ENCODE measurements at places on chromosomes 1 and 21.

GRCh38 chr21:35485364-35485763 is 436.3 kb upstream of the RUNX1 start:
- DNase-seq, result no peak

GRCh38 chr1:36825226-36825625 is 209.1 kb downstream of the GRIK3 start:
- no peak for DNase-seq

DNA sequence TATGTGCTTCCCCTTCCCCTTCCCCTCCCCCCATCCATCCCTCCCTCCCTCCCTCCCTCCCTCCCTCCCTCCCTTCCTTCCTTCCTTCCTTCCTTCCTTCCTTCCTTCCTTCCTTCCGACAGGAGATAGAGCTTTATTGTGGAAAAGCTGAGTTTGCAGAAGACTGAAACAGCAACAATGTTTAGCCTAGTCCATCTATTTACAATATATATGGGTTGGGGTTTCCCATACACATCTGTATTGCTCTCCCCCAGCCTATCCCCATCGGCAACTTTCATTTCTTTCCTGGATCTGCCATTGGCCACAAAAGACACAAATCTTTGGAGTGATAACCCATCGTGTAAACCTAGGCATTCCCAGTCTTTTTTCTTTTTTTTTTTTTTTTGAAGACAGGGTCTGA is 222.3 kb downstream of the USH2A start:
- DNase-seq, result no peak

- DNase-seq, result no peak
These were observed 117.0 kb downstream of the NEK7 start for GRCh38 chr1:198273748-198274295.

GRCh38 chr1:229987953-229988352 is 79.1 kb upstream of the GALNT2 start:
- DNase-seq, result no peak

DNA sequence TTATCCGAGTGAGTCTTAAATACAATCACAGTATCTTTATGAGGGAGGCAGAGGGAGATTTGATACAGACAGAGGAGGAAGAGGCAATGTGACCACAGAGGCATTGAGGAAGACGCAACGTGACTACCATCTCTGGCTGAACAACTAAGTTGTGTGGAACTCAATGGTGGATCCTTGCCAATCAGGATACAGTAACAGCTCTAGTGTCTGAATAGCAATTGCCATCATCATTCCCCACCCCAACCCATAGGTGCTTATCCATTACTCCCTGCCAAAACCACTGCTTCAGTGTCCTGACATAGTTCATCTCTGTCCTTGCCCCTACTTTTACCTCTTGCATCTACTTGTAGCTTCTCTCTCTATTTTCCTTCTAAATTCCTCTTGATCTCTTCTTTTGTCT is 20.5 kb upstream of the RHBDL2 start:
- DNase-seq, result no peak

GRCh38 chr1:1883092-1883873 is 7.6 kb downstream of the GNB1 start:
- DNase-seq, result no peak

- DNase-seq, result no peak
These were observed 8.0 kb upstream of the SELE start for GRCh38 chr1:169741666-169742394.

- no peak for DNase-seq
These were observed 27.8 kb upstream of the CCSAP start for GRCh38 chr1:229370601-229371021.

DNA sequence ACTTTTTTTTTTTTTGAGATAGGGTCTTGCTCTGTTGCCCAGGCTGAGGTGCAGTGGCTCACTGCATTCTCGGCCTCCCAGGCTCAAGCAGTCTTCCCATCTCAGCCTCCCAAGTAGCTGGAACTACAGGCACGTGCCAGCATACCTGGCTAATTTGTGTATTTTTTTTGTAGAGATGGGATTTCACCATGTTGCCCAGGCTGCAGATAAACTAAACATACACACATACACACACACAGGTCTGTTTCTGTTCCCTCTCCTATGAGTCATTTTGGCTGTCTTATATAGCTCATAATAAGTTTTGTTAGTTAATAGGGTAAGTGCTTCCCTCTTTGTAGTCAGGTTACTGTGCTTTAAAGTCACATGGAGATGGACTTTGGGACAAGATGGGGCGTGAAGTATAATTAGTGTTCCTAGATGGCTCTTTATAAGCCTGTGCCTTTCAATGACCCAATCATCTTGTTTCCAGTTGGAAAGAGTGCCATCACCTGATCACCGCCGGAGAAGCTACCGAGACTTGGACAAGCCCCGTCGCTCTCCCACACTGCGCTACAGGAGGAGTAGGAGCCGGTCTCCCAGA is 9.1 kb downstream of the PRPF38A start:
- no peak for DNase-seq

GRCh38 chr1:62234688-62235087 is 40.0 kb downstream of the L1TD1 start:
- no peak for DNase-seq

DNA sequence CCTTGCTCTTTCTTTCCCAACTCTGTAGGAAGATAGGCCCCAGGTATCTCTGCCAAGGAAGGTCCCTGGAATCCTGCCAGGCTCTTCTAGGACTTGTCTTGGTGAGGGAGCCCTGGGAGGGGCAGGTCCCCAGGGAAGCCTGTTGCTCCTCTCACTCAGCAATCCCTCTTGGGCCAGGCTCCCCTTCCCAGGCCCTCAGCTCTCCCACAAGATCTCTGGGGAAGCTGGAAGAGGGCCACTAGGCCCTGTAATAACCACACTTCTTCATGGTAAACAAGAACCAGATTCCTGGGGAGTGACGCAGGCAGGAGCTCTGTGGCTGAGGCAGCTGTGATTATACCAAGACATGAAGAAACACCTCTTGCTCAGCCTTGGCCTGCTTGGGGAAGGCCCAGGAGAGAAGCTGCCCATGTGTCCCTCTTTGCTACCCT is 9.9 kb upstream of the MAPKAPK2 start:
- DNase-seq, result peak; percentile 89

- no peak for DNase-seq
These were observed 110.4 kb downstream of the RERE start for GRCh38 chr1:8706995-8707396.

DNA sequence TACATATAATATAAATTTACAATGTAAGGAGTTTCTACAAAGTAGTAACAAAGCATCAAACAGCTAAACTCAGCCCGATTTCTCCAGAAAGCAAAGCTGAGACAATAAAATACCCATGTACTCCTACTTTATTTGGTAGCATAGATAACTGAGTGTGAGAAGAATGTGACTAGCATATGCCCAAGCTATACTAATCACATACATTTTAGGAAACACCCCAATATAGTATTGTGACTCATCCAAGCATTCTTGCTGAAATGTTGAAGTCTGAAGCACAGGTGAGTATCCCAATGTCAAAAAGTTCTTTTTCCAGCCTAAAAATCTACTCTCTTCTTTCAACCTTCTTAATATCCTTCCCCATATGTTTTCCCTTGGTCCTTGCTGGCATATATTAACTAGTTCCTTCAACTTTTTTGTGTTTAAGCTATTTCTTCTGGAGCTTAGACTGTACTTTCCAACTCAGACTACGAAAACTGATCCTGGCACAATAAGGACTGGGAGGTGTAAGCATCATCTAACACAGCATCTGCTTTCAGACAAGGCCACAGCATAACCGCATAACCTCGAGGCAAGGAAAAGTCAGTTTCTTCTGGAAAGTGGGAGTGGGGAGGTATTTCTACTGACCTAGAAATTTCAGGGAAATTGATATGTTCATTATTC is 163.0 kb upstream of the RNPC3 start:
- no peak for DNase-seq

DNA sequence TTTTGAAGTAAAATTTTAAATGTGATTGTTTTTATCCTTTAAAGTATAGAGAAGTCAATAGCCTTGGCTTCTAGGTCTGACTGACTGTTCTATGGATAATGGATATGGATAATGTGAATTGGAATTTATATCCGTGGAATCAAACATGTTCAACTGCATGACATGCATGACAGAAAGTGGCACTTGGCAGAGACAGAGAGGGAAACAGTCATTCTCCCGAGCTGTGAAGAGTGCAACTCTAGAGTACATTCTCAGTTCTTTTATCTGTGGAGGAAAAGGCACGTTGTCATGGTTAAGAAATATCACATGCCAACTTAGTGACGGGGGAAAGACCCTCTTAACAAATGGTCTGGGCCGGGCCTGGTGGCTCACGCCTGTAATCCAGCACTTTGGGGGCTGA is 67.0 kb downstream of the KIF26B start:
- no peak for DNase-seq

DNA sequence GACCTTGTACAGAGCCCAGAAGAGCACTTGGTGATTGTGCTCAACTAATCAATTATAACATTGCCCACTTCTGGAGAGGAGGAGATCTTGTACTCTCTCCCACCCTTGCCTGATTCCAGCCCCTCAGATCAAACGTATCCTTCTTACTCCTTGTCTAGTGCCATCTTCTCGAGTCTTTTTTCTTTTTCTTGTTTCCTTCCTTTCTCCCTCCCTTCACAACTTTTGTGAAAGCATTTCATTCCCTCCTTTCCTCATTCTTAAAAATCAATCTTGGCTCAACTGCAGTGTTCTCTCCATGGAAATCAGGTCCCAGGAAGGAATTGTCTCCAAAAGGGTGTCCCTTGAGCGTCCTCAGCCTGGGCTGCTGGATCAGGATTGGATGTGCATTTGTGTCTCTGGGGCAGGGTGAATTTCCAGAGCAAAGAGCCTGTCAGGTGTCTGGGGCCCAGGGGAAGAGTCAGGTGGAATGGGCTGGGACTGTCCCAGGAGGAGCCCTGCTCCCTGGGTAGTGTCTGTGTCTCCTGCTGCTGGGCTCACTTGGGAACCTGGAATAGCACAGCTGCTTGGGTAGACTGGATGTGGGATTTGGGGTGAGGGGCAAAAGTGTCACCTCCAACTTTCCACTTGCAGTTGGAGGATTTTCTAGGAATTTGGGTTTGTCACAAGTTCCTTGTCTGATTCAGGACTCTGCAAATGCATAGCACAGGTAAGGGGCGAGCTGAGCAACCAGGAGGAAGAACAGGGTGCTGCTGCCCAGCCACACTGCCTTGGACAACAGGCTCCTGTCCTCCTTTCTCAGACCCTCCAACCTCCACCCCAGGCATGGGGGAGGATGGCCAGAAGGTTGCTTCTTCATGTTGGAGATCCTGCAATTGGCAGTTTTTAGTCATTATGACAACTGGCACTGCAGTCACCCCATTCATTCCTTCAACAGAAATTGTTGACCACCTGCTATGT is 3.3 kb downstream of the SOX13 start:
- no peak for DNase-seq

DNA sequence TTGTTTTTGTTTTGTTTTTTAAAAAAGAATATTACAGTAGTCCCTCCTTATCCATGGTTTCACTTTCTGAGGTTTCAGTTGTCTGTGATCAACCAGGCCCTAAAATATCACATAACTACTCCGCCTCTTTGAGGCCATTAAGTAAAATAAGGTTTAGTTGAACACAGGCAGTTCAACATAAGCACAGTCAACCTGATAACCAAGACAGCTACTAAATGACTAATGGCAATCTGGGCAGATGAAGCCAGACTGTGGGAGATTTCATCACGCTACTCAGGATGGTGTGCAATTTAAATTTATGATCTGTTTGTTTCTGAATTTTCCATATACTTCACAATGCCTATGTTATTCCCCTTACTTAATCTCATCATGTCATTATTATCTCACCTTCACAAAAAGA is 30.1 kb downstream of the LDLRAD1 start:
- DNase-seq, result no peak

Data from amniotic stem cell (primary cell).